ENCODE measurements at places on chromosomes 11 and 22.

DNA sequence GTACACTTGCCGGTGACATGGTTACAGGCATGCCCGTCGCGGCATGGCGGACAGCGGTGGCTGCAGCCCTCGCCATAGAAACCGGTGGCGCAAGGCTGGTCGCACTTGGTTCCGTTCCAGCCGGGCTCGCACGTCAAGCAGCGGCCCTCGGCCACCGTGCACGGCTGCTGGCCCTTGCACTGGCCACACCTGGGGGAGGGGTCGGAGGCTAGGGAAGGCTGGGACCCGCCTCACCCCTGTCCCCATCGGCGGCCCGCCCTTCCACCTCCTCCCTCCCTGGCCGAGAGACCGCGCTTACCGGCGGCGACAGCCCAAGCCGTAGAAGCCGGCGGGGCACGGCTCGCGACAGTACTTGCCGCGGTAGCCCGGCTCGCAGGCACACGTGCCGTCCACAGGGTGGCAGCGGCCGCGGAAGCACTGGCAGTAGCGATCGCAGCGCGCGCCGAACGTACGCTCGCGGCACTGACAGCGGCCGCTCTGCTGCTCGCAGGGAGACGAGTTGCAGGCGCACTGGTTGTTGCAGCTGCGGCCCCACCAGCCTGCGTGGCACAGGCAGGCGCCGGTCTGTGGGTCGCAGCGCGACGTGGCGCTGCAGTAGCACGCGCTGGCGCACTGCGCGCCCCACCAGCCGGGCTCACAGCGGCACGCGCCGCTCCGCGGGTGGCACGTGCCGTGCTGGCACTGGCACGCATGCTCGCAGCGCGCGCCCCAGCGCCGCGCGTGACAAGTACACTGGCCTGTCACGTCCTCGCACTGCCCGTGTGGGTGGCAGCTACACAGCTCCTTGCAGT is 6.7 kb downstream of the SCARF2 start:
- ATAC-seq, result peak; percentile 40

DNA sequence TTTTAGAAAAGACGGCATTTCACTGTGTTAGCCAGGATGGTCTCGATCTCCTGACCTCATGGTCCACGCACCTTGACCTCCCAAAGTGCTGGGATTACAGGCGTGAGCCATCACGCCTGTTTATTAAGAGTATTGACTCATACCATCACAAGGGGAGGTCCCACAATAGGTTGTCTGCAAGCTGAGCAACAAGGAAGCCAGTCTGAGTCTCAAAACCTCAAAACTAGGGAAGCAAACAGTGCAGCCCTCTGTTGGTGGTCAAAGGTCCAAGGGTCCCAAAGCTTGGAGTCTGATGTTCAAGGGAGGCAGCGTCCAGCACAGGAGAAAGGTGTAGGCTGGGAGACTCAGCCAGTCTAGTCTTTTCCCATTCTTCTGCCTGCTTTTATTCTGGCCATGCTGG is 32.8 kb upstream of the LDLRAD3 start:
- ATAC-seq, result no peak

DNA sequence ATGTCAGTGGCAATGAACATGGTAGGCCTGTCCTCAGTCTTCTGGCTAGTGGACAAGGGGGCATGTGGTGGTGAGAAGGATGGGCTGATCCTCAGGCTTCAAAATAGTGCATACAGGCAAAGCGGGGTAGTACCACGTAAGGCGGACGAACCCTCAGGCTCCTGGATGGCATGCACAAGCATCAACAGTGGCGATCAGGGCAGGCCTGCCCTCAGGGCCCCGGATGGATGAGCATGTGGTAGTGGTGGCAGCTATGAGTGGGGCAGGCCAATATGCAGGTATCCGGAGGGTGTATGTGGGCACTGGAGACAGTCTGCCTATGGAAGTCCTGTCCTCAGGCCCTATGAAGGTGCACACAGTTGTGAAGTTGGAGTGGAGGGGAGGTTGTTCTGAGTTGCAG is 163.8 kb downstream of the GUCY1A2 start:
- no peak for ATAC-seq

DNA sequence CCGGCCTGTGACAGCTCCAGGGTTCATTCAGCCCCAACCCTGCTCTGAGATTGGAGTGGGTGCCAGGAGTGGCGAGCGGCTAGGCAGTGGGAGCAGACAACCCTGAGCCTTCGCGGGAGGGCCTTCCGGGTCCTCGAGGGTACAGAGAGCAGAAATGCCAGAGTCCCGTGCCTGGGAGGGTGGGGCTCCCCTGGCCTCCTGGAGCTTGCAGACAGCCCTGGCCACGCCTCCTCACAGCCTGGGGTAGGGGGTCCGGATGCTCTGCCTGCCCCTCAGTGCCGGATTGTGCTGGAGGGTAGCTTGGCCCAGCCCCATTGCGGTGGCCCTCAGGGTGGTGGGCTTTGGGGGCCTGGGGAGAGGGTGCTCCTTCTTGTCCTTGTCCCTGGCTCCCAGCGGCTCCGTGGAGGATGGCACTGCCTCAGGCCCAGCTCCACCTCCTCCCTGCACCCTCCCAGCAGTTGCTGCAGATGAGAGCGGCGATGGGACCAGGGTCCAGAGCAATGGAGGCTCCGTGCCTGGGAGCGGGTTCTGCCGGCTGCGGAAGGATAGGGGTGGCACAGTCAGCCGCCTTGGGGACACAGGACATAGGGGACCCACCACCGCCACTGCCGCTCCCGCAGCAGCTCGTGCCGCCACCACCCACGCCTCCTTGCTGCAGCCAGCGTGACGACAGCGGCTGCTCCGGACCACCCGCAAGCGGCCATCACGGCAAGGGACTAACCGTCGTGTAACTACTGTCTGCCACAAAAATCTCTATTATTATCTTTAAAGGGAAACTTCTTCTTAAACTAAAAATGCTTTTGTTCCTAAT is 34.9 kb upstream of the OR10G7 start:
- ATAC-seq, result peak; percentile 29

GRCh38 chr11:123903932-123904331 is 2.0 kb downstream of the OR8D4 start:
- ATAC-seq, result no peak

DNA sequence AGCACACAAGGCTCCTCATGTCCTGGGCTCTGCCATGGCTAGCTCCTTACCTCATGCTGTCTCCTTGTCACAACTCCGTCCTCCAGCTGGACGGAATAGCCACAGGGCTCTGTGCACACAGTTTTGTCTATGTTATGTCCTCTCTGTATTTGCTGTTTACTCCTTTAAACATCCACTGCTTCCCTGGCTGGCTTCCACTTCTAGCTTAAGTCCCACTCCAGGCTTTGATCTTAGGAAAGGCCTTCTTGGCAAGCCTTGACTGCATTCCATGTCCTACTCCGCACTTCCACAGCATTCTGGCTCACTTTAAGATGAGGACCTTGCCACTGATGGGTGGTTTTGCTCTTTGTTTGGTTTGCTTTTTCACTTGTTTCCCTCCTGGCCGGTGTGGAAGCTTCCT is 22.9 kb upstream of the ROBO3 start:
- ATAC-seq, result no peak

DNA sequence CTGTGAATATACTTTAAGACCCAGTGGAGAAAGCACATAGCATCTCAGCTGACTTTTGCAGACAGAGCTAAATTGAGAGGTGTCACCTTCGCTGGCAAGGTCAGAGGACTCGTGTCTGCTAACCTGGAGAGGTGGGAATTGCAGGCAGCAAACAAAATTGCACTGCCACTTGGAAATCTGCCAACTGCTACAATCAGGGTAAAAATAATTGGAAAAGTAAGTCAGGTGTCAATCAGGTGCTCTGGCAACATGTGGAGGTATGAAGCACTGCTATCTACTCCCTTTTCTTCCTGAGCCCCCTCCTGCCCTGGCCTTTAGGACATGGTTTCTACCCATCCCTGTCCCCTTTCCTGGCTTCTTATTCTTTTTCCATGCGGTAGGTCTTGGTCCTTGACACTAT is 24.1 kb upstream of the LRRC55 start:
- no peak for ATAC-seq

DNA sequence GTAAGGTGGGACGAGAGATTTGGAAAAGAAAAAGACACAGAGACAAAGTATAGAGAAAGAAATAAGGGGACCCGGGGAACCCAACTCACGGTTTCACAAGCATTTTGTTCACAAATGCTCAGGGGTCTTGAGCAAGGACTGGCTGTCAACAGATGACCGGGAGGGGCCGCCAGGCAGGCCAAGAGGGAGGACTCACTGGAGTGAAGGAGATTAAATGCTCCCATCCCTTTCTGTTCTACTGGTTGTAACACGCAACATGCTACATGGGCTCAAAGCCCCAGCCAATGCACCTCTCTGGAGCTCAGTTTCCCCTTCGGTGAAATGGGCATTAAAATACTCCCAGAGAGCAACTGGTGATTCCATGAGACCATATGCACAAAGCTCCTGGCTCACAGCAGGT is 13.4 kb downstream of the SHANK2 start:
- no peak for ATAC-seq

GRCh38 chr22:44384563-44385295 is 72.0 kb upstream of the SHISAL1 start:
- no peak for ATAC-seq

DNA sequence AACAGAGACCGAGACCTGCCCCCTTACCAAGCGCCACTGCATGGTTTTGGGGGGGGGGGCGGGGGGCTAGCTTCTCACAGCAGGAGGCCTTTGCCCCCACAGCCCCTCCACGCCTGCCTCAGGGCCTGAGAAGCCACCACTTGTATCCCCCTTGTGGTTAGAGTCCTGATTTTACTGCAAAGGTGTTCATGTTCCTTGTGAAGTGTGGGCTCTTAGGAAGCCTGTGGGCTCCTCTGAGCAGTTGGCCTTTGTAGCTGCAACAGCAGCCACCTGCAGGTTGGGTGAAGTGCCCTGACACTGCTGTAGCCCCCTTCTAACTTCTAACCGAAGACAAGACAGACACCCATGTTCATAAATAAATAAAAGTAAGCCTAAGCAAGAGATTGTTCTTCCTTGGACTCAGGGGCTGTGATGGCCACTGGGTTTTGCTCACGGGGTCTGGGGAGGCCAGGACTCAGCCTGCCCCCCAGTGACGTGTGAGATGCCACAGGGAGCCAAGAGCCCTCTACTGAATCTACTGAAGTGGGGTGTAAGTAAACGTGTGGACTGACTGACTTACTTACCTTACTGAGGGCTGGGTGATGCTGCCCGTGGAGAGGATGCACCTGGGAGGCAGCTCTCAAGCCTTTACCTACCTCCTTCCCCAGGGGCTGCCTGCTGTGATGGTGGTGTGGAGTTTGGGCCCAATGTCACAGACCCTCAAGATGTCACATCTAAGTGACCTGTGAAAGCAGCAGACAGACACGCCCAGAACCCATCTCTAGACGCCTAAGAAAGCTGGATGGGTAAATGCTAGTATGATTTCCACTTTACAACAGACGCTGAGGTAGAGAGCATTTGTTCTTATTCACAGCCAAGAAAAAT is 25.8 kb downstream of the USP35 start:
- ATAC-seq, result no peak

DNA sequence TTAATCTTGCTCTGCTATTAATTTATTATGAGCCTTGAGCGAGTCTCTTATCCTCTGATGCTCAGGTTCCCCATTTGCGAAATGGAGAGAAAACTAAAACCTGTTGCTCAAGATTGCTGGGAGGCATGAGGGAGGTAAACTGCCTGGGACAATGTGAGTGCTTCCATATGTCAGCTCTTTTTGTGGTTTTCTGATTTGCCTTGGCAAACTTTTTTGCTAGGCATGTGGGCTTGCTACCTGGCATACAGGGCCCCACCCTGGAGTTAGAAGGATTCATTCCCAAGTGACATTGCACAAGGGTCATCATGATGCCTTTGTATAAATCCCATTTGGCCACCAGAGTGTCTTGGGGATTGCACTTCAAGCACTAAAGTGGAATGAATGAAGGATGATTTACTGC is 22.4 kb downstream of the TSPAN18 start:
- ATAC-seq, result no peak

DNA sequence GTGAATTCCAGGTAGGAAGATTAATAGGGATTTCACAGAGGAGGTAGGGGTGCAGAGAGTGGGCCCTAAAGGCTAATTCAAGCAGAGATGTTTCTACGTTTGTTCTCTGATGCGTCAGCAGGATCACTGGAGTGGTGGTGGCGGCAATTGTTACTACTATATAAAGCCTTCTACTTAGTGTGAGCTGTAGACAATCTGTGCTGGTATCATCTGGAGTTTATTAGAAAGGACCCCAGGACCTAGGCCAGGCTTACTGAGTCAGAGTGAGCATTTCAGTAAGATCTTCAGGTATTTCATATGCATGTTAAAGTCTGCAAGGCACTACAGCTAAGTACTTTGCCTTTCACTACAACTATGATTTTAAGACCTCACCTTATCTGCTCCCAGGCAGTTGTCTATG is 59.5 kb downstream of the USP35 start:
- no peak for ATAC-seq

- no peak for ATAC-seq
Measured at GRCh38 chr11:19243143-19243542, 2.4 kb upstream of the E2F8 start.

DNA sequence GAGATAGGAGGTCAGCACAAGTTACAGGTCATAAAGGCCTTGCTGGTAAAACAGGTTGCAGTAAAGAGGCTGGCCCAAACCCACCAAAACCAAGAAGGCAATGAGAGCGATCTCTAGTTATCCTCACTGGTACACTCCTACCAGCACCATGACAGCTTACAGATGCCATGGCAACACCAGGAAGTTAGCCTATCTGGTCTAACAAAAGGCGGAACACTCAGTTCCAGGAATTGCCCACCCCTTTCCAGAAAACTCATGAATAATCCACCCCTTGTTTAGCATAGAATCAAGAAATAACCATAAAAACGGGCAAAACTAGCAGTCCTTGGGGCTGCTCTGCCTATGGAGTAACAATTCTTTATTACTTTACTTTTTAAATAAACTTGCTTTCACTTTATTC is 43.5 kb upstream of the B3GAT1 start:
- no peak for ATAC-seq

DNA sequence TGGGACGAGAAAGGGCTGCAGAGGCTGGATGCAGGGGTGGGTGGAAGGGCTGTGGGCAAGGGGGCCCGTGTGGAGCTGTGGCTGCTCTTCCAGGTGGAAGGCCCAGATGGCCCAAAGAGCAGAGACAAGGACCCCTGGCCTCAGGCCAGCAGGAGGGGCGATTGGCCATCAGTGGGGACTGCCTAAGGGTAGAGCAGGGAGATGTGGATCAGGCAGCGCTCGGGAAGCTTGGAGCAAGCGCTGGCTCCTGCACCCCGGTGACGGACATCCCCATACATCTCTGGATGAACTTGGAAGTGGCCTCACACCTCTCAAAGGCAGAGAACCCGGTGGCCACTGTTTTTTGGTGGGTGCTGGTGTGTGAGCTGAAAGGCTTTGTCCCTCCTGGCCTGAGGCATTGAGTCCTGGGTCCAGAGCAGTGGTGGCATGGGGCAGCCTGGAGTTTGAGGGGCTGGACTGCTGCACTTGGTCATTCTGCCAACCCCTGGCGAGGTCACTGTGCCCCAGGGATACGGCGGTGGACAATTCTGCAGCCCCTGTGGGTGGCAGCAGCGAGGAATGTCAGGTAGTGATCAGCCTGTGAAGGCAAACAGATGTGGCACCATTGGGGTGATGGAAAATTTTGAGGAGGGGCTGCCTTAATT is 5.9 kb downstream of the FRMD8 start:
- ATAC-seq, result no peak

Measured in activated T-helper 17 cell treated with anti-CD3 and anti-CD28 coated beads, Interleukin-2, amount 50 U/mL, for 72 hours (primary cell).